ENCODE measurements at places on chromosomes 4 and X.

- no peak for DNase-seq
Observed at GRCh38 chr4:129037093-129037492, 56.2 kb downstream of the SCLT1 start.

DNA sequence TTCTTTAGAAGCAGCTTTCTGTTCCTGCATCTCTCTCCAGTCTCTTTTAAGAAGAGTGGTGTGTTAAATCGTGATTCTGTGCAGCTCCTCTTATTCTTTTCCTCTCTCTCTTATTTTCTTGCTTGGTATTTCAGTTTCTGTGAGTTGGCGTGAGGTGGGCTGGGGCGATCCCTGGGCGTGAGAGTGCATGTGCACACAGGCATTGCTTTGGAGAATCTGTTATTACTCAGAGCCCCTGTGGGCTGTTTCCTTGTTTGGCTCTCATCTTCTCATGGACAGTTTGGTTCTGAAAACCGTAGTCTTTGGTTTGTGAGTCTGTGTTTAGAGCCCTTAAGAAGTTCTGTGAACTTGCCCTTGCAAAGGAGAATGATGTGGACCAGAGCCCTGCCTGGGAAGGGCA lies 97.2 kb upstream of the CLNK start:
- no peak for DNase-seq

DNA sequence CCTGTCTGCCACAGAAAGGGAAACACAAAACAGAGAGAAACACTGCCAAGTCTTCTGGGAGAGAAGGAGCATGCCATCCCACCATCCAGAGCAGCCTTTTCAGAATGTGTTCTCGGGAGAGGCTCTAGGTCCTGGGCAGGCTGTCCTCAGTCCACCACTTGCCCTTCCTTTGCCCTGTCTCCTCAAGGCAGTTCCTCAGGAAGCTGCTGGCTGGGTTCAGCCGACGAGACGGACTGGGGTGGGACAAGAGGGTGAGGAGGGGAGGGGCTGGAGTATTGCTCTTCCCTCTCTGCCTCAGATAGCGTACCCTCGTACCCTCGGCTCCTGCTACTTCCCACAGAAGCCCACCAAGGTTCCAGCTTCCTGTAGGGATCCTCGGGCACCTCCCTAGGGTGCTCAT lies 26.6 kb upstream of the LGI2 start:
- no peak for DNase-seq

GRCh38 chr4:122688529-122689140 lies 43.9 kb upstream of the BBS12 start:
- no peak for DNase-seq

DNA sequence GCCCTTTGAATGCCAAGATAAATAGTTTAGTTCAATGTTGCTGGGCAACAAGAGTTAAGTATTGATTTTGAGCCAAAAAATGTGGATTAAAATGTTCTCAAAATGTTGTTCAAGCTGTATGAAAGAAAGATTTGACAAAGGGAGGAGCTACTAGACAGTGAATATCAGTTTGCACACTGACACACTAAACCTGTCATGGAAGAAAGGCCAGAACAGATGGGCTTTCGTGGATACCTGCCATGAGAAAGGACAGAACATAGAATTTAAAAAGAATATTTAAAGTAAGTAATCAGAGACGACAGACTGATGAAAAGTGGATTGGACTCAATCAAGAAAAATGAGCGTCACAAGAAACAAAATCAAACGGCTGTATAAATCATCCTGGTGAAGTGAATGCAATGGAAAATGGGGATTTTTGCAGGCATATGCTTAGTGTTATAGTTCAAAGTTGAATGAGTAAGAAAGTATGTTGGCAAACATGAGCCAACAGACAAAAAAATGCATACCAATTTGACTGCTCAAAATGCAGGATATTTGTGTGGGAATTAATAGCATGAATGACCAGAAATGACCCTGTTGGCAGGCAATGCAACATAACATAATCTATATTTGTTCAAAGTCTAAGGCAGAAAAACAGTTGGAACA lies 7.4 kb downstream of the PCDH18 start:
- DNase-seq: no peak

DNA sequence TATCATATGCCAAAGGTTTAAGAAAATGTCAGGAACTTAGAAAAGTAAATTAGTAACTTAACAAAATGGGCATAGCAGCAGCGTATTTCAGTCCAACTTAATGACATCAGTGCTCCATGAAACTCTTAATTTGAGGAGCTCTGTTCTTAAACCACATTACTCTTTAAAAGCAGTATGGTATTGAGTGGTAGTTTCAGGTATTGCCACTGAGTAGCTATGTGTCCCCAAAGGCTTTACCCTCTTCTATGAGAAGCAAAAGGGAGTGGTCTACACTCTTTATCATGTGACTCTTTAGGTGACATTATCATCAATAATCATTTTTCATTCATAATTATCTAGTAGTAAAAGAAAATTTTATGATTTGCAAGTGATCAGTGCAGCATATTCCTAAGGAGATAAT lies 158.3 kb downstream of the STIM2 start:
- DNase-seq: no peak

GRCh38 chr4:108168160-108168670 lies 517 bp downstream of the LEF1 start:
- DNase-seq: no peak

DNA sequence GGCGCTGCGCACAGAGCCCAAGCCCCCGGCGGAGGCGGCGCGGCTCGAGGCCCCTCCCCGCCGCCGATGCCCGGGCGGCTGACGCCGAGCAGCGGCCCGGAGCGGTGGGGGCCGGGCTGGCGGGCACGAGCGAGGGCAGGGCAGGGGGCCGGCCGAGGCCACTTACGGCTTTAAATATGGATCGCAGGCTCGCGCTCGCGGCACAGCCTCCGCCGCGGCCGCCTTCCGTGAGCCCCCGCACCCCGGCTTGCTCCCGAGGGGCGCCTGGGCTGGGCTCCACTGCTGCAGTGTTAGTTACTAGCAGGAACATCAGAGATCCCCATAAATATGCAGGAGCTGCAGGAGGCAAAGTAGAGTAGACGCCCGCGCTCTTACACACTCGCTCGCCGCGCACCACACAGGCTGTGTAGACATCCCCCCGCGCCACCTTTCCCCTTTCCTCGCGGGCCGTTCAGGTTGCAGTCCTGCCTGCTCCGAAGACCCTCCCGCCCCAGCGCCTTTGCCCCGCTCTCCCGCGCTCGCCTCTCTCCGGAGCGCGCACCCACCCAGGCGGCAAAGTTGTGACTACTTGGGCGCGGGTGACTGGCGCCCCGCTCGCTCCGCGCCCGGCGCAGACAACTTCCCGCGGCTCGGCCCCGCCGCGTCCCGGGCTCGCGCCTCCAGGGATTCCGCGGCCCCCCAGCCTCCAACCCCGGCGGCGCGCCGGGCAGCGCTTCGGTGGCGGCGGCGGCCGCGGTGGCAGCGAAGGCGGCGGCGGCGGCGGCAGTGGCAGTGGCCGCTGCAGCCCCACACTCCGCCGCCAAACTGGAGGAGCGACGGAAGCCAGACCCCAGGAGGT lies 152.0 kb upstream of the SLC4A4 start:
- DNase-seq: peak; percentile 27

GRCh38 chr4:183962419-183962818 lies 57.3 kb downstream of the STOX2 start:
- no peak for DNase-seq
